NCI-H1105 (cell line): ENCODE measurements at places on chromosomes 6 and 20.
A peak's percentile ranks its signal among the peaks of the same experiment; 100 is the strongest.

DNA sequence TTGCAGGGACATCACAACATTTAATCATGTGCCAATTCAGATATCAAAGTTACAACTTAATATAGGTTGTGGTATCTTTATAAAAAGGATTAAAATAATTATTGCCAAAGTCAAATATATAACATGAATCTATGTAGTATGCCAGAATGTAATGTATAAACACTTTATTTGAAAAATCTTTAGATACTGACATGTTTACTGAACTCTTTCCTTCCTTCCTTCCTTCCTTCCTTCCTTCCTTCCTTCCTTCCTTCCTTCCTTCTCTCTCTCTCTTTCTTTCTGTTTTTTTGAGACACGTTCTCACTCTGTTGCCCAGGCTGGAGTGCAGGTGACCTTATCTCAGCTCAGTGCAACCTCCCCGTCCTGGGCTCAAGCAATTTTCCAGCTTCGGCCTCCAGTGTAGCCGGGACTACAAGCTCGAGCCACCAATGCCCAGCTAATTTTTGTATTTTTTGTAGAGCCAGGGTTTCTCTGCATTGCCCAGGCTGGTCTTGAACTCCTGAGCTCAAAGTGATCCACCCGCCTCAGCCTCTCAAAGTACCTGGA is 496.8 kb upstream of the CITED2 start:
- DNase-seq: no peak

DNA sequence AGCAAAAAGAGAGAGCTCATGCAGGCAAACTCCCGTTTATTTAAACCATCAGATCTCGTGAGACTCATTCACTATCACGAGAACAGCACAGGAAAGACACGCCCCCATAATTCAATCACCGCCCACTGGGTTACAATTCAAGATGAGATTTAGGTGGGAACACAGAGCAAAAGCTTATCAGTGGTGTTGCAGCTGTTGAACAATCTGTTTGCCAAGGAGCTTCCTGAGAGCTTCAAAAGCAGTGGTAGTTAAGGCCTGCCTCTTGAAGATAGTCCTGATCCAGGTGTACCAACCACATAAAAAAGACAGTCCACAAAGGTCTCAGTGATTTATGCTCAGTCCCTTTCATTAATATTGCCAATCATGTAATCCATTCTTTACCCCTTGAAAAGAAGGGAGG is 269.4 kb upstream of the IRAK1BP1 start:
- no peak for DNase-seq

GRCh38 chr6:128855581-128856085 is 27.3 kb upstream of the LAMA2 start:
- no peak for DNase-seq

- DNase-seq: no peak
These were observed 1.1 kb downstream of the STX7 start for GRCh38 chr6:132511831-132512220.

- DNase-seq: no peak
These were observed 192.6 kb upstream of the SALL4 start for GRCh38 chr20:51994751-51995417.

GRCh38 chr6:154165478-154165877 is 126.4 kb downstream of the OPRM1 start:
- no peak for DNase-seq

- DNase-seq: no peak
These were observed 114.3 kb upstream of the PLEKHG1 start for GRCh38 chr6:150485161-150485958.

- no peak for DNase-seq
These were observed 38.3 kb downstream of the SIRPA start for GRCh38 chr20:1933465-1933870.

GRCh38 chr6:112773187-112773586 is 426.1 kb downstream of the RFPL4B start:
- DNase-seq: no peak

DNA sequence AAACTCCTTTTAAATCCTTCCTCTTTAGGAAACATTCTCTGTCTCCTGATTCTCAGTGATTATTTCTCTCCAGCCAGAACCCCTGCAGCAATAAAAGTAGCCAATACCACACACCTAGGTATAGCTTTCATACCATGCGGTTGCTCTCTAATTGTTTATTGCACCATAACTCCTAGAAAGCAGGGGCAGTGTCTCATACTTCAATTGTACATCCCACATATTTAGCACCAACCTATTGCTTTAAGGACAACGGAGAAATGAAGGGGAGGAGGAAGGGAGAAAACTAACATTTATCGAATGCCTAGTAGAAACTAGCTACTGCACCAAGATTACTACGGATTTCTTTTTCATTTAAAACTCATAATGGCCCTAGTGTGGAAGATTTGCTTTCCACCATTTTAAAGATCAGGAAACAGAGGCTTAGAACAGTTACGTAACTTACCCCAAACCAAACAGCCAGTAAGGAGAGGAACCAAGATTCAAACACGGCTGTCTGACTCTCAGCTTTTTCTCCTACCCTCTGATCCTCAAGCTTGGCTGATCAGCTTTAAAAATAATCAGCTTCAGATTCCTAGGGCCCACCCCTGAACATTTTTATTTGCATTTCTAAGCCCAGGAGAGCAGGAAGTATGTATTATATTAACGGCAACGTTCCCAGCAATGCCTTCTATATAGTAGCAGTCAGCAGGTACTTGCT is 43.4 kb upstream of the ATXN1 start:
- no peak for DNase-seq

GRCh38 chr6:161137320-161137719 is 136.5 kb downstream of the AGPAT4 start:
- no peak for DNase-seq

DNA sequence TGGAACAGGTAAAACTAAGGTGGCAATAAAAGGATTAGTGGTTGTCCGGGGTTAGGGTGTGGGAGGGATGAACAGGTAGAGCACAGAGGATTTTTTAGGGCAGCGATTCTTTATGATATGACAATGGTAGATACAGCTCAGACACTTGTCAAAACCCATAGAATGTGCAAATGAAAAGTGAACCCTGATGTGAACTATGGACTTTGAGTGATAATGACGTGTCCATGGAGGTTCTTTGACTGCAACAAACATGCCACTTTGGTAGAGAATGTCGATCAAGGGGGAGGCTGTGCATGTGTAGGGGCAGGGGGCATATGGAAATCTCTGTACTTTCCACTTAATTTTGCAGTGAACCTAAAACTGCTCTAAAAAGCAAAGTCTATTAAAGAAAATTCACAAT is 100.7 kb downstream of the LAMP5 start:
- no peak for DNase-seq

- DNase-seq: peak; percentile 99
These were observed at the start of gene EPHA7 for GRCh38 chr6:93419304-93420162. EPHA7 (minus strand) TSS chr6:93419559; CDS start chr6:93419341, 218 bp downstream.

DNA sequence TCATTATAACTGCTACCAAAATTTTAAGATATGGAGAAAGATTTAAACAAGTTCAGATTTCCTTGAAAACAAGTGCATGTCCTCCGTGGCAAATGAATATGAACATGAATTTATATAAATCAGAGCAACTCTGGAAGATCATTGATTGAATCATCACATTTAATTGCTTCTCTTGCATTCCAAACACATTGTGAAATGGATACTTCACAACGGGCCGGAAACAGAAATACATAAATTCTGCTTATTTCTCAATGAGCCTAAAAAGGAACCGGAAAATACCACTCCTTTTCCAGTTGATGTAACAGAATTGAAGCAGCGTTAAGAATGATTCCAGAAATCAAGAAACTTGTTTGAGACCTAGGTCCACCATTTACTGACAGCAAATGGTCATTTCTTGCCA is 134.6 kb upstream of the BTN3A2 start:
- no peak for DNase-seq

DNA sequence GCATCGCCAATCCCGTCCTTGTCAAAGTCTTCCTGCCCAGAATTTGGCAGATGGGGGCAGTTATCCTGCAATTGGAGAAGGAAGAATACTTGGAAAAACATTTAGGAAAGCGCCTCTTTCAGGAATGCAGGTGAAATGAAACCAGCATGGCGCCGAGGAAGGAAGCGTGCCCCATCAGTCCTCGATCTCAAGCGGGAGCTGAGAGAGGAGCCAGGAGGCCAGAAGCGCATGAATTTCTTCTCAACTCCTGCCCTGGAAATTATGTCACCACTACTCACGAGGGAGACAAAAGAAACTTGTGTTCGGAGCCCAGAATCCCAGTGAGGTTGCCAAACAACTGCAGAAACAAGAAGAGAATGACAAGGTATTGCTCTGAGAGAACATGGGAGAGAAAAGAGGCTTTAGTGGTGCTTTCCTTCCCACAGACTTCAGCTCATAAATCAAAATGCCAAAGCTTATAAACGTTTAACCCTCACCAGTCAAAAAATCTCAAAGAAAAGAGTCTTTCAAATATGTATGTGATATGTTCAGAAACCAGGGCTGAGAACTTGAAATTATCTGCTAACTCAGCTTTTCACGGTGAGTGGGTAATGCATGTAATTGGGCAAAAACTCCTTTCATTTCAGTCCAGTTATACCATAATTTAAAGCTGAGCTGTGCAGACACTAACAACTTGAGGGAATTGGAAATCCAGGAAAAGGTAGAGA is 23.9 kb downstream of the THBS2 start:
- DNase-seq: no peak

GRCh38 chr6:164640956-164641355 is 668.4 kb downstream of the C6orf118 start:
- DNase-seq: no peak

GRCh38 chr6:31837369-31838113 is 10.0 kb downstream of the HSPA1B start:
- no peak for DNase-seq

GRCh38 chr6:72876256-72876655 is 254.4 kb downstream of the KCNQ5 start:
- no peak for DNase-seq

GRCh38 chr6:140879946-140880345 is 1252.8 kb upstream of the GJE1 start:
- no peak for DNase-seq

- no peak for DNase-seq
These were observed 68.2 kb downstream of the PSMG4 start for GRCh38 chr6:3326981-3327380.
